ENCODE measurements at places on chromosomes 6 and 20. TPM values are rescaled to one million over a fixed set of nuclear protein-coding genes. Genes with fewer than 3 reads are reported as not detected.

The LY6G6C gene
- 0.54 TPM for total RNA-seq

The PPP1R3D gene
- 2.7 TPM for total RNA-seq

The TAAR8 gene
- total RNA-seq = not detected

The VSTM2L gene
- total RNA-seq = 0.69 TPM

The SYCP2 gene
- 0.59 TPM for total RNA-seq

DNA sequence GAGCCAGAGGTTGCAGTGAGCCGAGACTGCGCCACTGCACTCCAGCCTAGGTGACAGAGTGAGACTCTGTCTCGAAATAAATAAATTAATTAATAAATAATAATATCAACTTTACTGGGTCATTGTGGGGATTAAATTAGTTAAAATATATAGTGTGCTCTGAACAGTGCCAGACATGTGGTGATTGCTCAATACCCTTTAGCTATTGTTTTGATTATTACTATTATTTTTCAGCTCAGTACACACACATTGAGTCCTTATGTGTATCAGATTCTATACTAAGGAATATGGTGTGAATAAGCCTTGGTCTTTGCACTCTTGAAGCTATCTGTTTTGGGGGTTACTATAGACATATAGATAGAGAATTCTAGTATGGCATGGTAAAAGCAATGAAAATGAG, 28.9 kb downstream of the TREML1 start:
- no peak for DNase-seq

GRCh38 chr6:93243231-93243778, 176.1 kb downstream of the EPHA7 start:
- DNase-seq = no peak

DNA sequence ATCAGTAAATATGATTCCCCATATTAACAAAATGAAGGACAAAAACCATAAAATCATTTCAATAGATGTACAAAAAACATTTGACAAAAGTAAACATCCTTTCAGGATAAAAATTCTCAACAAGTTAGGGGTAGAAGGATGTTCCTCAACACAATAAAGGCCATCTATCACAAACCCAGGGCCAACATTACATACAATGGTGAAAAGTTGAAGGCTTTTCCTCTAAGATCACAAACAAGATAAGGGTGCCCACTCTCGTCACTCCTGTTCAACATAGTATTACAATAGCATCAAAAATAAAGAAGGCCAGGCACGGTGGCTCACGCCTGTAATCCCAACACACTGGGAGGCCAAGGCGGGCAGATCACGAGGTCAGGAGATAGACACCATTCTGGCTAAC, 22.6 kb upstream of the ASF1A start:
- DNase-seq = no peak

DNA sequence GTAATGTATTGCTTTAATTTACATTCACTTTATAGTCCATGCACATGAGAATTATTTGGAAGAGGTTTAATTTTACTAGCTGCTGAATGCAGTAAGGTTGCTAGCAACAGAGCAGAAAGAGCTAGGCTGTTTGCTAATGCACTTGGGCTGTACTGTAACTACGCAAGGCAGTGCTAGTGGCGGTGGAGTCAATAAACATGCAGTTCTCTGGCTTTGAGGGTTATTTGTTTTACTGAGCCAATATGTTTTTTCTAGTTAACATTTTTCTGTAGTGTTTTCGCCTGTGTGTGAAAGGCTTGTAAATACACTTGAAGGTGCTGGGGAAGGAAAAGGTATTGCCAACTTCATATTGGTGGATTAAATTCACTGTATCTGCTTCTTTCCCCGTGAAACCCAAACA, 112.8 kb downstream of the BTBD3 start:
- no peak for DNase-seq

DNA sequence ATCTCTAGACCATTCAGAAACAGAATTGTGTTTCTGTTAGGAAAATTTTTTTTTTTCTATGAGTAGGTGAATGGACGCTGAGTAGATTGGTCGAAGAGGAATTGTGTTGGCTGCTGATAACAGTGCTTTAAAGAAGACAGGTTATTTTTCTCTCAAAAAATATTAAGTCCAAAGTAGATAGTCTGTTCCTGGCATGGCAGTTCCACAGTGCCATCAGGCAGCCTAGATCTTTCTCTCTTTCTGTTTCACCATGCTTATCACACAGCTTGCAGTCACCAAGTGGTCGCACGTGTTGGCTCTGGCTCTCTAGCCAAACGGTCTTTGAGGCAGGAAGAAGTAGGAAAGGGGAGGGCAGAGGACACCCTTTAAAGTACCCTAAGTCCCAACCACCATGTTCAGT, 22.4 kb upstream of the SERINC3 start:
- DNase-seq = no peak

GRCh38 chr6:151180330-151181048, 59.3 kb upstream of the AKAP12 start:
- DNase-seq = no peak

DNA sequence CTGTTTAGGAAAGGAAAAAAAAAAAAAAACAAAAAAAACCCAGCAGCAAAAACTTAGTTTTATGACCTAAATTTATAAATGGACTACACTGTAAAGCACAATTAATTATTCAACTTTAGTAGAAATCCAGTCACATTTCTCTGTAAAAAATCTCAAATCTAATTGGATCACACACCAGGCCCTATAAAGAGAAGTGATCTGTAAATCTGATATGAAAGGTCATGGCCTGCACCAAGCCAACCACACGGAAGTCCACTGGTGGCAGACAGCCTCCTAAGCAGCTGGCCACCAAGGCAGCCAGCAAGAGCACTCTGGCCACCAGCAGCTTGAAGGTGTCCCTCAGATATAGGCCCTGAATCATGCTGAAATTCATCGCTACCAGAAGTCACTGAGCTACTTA, 131.6 kb downstream of the HFE start:
- no peak for DNase-seq

GRCh38 chr20:37270576-37271420, 9.2 kb upstream of the GHRH start:
- DNase-seq = no peak

DNA sequence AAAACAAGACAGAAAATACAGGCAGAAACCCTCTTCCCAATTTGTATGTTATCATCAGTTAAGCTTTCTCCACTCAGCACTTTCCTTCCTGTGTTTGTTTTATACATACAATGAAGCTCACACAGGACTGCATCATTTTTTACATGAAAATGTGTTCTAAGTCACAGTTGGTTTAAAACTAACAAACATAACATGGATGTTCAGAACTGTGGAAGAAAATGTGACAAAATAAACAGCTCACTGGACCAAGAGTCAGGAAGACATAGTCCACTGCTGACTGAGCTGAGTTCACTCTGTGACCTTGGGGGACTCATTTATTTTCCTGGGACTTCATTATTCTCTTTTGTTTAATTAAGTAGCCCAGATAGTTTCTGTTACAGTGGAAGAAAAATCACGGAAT, 331.5 kb downstream of the SYNE1 start:
- no peak for DNase-seq

- no peak for DNase-seq
Observed at GRCh38 chr20:58712806-58713731, 20.5 kb downstream of the NPEPL1 start.

GRCh38 chr6:20952699-20953474, 418.6 kb downstream of the CDKAL1 start:
- peak; percentile 60 for DNase-seq

- DNase-seq = no peak
Observed at GRCh38 chr6:167347226-167347625, 22.3 kb downstream of the TTLL2 start.

- no peak for DNase-seq
Observed at GRCh38 chr6:146481527-146481926, 62.1 kb upstream of the RAB32 start.

- no peak for DNase-seq
Observed at GRCh38 chr6:46440641-46441040, 50.6 kb downstream of the RCAN2 start.

DNA sequence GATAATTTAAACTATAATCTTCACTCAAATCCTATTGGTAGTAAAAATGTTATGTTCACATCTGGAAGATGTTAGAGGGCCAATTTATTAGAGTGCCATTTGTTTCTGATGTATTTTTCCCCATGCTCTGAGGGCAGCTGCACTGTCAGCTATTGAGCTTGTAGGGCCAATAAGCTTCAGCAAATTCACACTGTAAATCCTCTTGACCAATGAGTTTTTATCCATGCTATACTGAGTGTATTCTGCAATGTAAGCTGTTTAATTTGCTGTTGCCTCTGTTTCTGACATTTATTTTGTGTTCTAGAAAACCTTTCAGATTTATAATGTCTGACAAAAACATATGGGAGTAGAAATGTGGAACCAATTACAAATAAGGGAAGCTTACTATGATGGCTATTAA, 62.6 kb downstream of the OGFRL1 start:
- no peak for DNase-seq

GRCh38 chr20:62357187-62357667, 9.9 kb downstream of the LAMA5 start:
- no peak for DNase-seq

- no peak for DNase-seq
Observed at GRCh38 chr20:63468421-63468820, 4.0 kb downstream of the KCNQ2 start.

- no peak for DNase-seq
Observed at GRCh38 chr20:42598581-42598980, 591.1 kb downstream of the PTPRT start.
